ENCODE measurements at places on chromosomes 6 and 20.

GRCh38 chr20:60310560-60311349 is 352.5 kb downstream of the CDH26 start:
- no peak for DNase-seq

GRCh38 chr6:47307362-47308197 is 2.1 kb downstream of the TNFRSF21 start:
- DNase-seq, result no peak

- no peak for DNase-seq
Measured at GRCh38 chr20:34493646-34494045, 22.6 kb upstream of the DYNLRB1 start.

- DNase-seq, result peak; percentile 13
Measured at GRCh38 chr6:33419580-33420490, at the start of gene SYNGAP1. Gene SYNGAP1, plus strand, starts transcription at chr6:33420065. Its CDS starts 200 bp downstream, at chr6:33420265.

- DNase-seq, result no peak
Measured at GRCh38 chr6:136077834-136078576, 172.1 kb downstream of the MTFR2 start.

DNA sequence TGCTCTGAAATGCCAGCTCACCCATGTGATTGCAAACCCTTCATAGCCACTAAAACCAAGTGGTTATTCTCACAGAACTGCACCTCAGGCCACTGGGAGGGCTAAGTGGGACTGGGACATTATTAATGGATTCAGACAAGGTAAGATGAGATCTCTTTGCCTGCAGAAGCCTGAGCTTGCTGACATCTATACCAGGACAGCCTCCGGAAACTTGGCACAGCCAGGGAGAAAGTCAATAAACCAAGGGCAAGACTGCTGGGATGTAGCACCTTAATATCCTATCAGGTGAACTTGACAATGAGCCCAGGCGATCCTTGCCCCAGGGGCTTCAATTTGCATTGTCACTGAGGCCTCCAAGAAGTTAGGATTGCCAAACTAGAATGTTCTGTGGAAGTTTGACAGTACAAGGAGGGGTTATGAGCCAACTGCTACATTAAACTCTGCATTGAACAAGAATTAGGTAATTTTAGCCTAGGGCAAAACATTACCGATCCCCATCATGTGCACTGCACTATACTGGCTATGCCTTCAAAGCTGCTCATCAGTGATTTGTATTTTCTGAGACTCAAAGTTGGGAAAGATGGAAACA is 60.1 kb upstream of the RALGAPA2 start:
- no peak for DNase-seq
